ENCODE measurements at places on chromosomes 12 and 14. TPM values are rescaled to one million over a fixed set of nuclear protein-coding genes. Genes with fewer than 3 reads are reported as not detected.
A peak's percentile ranks its signal among the peaks of the same experiment; 100 is the strongest.

ACOT6 gene
- total RNA-seq: not detected

CPNE6 gene
- total RNA-seq: not detected

ACOT4 gene
- total RNA-seq: 1.7 TPM

DNA sequence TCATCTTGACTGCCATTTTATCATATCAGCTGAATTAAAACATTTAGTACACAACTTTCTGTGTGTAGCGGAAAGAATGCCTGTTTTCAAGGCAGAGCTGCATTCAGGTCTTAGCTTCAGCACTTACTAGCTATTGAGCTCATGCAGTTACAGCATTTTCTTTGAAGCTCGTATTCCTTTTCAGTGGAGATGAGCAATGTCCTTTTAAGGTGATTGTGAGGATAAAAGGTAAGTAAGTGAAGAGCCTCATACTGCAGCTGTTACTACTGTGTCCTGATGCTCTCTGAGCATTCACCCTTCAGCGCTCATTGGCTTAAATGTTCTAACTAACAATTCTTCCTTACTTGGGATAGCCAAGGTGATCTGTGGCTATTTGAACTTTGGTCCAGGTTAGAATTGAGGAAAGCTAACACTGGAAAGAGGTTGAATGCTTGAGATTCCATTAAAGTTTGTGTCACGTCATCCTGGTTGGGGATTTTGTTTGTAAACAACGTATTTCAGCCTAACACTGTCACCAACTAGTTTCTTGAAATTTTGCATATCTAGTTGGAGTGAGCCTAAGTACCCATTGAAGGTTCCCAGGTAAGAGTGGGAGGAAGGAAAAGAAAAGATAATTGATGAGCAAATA is 71.4 kb downstream of the PAPOLA start:
- H3K27ac ChIP-seq: no peak overlapping the region
- no peak for DNase-seq
- H3K4me1 ChIP-seq: peaks cover 2% of the 10 kb centered on the region
- H3K36me3 ChIP-seq: no peaks in the 10 kb centered on the region
- no peaks in the 10 kb centered on the region for H3K27me3 ChIP-seq
- no peak overlapping the region for H3K4me3 ChIP-seq

DNA sequence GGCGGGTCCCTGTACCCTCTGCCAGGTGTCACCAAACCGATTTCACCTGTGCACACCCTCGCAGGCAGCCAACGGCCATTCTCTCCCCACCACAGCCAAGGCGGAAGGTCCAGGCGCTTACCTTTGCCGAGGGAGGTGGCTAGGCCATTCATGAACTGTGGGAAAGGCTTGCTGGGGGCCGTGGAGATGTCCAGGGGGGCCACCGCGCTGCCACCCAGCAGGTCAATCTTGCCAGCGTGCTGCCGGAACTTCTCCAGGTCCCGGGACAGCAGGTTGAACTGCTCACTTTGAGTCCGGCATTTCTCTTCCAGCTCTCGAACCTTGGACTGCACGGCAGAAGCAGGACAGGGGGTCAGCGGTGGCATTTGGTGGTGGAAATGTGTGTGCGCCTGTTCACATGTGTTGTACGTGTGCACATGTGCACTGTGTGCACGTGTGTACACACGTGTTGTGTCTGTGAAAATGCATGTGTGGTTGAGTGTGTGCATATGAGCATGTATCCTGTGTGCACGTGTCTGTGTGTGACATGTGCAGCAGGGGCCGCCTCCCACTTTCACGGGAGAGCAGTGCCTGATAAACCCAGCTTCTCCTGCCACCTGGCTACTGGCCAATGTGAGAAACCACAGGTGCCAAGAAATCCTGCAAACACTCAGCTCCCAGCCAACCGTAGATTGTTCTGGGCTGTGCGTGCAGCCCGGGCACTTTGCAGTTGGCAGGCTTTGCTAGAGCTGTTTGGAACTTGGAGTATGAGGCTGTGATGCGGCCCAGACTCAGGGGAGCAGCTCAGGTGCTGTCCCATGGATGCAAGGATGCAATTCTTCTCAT is 118.9 kb downstream of the PIWIL1 start:
- no peak for DNase-seq
- no peaks in the 10 kb centered on the region for H3K27me3 ChIP-seq
- H3K4me1 ChIP-seq: no peaks in the 10 kb centered on the region
- no peaks in the 10 kb centered on the region for H3K36me3 ChIP-seq
- no peak overlapping the region for H3K27ac ChIP-seq

GRCh38 chr12:554001-554285 is 94.2 kb downstream of the B4GALNT3 start:
- H3K36me3 ChIP-seq: no peaks in the 10 kb centered on the region
- no peak overlapping the region for H3K4me3 ChIP-seq
- DNase-seq: no peak
- peaks cover 10% of the 10 kb centered on the region for H3K27me3 ChIP-seq

- H3K27ac ChIP-seq: no peak overlapping the region
- no peaks in the 10 kb centered on the region for H3K4me1 ChIP-seq
Observed at GRCh38 chr14:70618314-70618713, 17.9 kb upstream of the MED6 start.

GRCh38 chr14:103711516-103712431 is 3.5 kb downstream of the XRCC3 start:
- H3K4me3 ChIP-seq: no peak overlapping the region
- peak overlapping the region; percentile 22 for H3K27ac ChIP-seq
- H3K27me3 ChIP-seq: no peaks in the 10 kb centered on the region

DNA sequence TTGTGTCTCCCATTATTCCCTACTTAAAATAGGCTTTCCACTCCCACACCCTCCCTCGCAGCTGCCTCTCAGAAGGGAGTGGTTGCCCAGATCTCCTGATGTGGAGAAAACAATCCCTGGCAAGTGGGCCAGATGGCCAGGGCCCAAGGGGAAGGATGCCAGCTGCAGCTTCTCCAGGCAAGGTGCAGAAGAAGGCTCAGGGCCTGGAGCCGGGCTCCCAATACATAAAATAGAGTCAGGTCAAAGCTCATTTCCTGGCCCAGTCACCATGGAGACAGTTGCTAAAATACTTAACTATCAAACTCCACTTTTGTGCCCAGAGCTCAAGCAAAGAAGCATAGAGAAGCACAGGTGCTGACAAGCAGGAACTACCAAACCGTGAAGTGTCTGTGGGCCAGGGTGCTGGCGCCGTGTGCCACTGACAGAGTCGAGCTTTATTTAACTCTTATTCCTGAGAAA is 45.7 kb upstream of the ITPR2 start:
- no peak overlapping the region for H3K27ac ChIP-seq
- no peaks in the 10 kb centered on the region for H3K36me3 ChIP-seq
- no peaks in the 10 kb centered on the region for H3K27me3 ChIP-seq

DNA sequence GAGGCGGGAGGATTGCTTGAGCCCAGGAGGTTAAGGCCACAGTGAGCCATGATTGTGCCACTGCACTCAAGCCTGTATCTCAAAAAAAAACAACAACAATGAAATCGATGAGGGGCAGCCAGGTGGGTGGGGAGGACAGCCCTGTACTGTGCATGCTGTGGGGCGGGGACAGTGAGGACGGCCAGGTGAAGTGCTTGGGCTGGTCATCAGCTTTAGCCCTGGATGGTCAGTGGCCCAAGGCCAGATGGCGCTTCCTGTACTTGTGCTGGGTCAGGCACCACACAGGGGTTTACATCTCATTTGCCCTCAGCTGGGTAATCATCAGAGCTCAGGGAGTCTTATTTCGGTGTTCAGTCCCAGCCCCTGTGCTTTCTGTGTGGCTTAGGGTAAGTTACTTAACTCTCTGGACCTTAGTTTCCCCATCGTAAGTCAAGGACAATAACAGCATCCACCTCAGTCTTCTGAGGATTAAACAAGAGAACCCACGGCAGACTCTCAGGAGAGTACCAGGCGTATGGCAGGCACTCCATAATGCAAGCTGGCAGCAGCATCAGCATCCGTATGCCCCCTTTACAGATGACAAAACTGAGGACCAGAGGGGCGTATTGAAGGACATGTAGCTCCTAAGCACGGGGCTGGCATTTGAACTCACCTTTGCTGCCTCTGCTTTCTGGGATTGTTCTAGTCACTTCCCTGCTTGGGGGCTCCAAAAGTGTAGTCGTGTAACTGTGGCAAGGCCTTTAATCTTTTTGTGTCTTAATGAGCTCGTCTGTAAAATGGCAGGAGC is 71.9 kb downstream of the SLC25A47 start:
- H3K27me3 ChIP-seq: no peaks in the 10 kb centered on the region
- H3K4me3 ChIP-seq: no peak overlapping the region
- no peak for DNase-seq
- H3K4me1 ChIP-seq: peaks cover 11% of the 10 kb centered on the region
- no peak overlapping the region for H3K27ac ChIP-seq

GRCh38 chr12:11669348-11669747 is 19.9 kb downstream of the ETV6 start:
- H3K27ac ChIP-seq: no peak overlapping the region
- H3K4me1 ChIP-seq: no peaks in the 10 kb centered on the region
- DNase-seq: no peak
- no peaks in the 10 kb centered on the region for H3K36me3 ChIP-seq
- H3K27me3 ChIP-seq: no peaks in the 10 kb centered on the region
- H3K4me3 ChIP-seq: no peak overlapping the region

GRCh38 chr14:92846162-92846897 is 52.2 kb downstream of the GOLGA5 start:
- H3K27me3 ChIP-seq: no peaks in the 10 kb centered on the region
- DNase-seq: peak; percentile 44
- H3K4me3 ChIP-seq: no peak overlapping the region
- no peaks in the 10 kb centered on the region for H3K4me1 ChIP-seq

GRCh38 chr12:127414636-127415035 is 852.3 kb upstream of the TMEM132C start:
- no peaks in the 10 kb centered on the region for H3K27me3 ChIP-seq
- no peak overlapping the region for H3K4me3 ChIP-seq
- no peak for DNase-seq
- no peaks in the 10 kb centered on the region for H3K4me1 ChIP-seq
- no peak overlapping the region for H3K27ac ChIP-seq

All from fibroblast of lung (primary cell).